ENCODE measurements at places on chromosomes 13 and 19.
A peak's percentile ranks its signal among the peaks of the same experiment; 100 is the strongest.

DNA sequence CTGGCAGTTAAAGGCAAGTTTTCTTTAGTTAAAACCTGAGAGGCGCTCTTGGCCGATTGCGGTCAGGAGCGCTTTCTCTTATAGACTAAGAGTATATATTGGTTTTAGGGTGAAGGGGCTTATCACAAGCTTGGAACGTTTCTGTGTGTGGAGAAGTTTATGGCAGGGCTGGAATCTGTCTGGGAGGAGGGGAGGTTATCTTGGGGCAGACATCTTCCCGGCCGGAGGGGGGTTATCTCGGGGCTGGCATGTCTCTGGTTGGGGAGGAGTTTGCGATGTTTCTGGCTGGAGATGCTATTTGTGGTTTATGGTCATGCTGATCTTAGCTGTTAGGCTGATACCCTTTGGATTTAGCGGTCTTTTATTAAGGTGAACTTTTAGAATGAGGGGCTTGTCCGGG is 18.3 kb downstream of the KDM4B start:
- no peak for DNase-seq

DNA sequence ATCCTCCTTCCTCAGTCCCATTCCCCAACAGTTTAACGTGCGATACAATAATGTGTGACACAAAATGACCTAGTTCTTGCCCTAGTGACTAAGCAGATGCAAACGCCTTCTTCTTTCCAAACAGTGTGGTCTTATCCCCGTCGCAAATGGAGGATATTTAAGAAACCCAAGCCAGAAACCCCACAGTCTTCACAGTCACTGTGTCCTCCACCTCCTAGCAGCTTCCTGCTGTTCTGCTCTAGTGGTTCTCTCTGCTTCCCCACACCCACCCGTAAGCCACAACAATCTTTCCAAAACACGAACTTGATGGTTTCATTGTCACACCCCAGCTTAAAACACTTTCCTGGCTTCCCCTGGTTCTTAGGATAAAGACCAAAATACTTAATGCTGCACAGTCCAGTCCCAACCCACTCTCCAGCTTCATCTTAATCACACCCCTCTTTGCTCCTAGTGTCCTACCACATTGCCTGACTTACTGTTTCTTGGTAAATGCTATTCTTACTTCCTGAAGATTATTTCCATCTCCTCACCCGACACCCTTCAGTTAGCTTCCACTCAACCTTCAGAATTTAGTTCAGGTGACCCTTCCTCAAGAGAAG is 32.3 kb downstream of the ITM2B start:
- no peak for DNase-seq

- no peak for DNase-seq
Observed at GRCh38 chr13:47917022-47917574, 84.0 kb downstream of the SUCLA2 start.

DNA sequence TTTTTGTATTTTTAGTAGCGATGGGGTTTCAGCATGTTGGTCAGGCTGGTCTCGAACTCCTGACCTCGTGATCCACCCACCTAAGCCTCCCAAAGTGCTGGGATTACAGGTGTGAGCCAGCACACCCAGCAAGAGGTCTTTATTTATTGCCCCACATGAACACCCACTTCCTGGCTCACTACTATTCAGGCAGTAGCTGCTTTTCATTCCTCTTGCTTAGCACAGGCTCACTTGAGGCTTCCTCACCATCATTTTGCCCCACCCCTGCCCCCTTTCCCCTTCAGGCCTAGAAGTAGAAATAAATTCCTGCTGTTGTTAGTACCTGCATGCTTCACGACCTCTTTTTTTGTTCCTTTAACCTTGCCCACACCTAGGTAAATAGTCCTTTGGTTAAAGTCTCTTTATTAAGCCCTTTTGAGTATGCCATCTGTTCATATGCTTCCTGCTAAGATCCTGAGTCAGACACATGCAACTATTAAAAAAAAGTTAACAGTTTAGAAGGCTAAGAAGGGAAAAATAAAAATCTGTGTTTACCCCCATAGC is 33.5 kb upstream of the ITM2B start:
- no peak for DNase-seq

GRCh38 chr19:52219611-52220010 is 29.8 kb downstream of the PPP2R1A start:
- no peak for DNase-seq

DNA sequence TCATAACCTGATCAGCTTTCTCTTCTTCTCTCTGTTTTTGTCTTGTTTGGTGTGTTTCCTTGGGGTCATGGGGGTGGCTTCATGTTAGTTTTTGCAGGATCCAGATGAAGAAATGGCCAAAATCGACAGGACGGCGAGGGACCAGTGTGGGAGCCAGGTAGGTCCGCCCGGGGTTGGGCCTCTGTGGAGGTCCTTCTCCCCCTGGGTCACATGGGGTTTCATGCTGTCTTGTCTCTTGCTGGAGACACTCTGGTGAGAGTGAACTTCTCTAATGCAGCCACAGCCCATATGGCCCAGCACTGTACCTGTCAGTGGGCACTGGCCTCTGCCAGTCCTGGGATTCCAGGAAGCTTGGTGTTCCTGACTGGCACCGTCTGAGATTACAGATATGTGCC is 1.1 kb downstream of the CCNE1 start:
- no peak for DNase-seq

- no peak for DNase-seq
Observed at GRCh38 chr13:113901642-113902041, 37.8 kb upstream of the GAS6 start.

- DNase-seq = no peak
Observed at GRCh38 chr13:51562011-51562671, 22.1 kb upstream of the WDFY2 start.

DNA sequence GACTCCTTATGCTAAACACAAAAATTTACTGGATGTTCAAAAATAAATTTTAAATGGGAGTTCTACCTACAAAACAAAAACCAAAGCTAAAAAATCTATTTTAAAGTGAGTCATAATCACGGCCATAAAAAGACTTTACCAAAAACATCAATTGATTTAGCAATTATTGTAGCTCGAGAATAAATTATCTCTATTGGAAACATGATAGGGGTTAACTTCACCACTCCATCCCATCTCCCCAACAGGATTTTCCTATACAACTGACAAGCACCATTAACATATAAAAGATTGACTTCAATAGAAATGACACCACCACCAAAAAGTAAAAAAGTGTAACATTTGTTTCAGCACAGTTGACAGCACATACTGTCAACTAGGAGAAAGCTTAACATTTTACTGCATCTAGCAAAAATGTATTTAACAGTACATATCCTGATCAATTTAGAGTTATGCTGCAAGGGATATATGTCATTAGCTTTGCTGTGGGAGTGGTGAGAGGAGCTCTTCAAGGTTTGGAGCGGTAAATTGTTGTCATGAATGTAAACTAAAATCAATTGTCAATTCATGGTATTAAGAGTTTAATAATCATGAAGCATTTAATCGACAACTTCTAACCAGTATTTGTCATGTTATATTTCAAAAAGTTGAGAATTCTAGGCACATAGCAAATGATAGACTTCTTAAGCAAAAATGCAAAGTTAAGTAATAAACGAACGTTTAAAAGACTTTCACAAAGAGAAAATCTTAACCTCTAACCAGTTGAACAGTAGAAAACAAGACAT is 3.8 kb downstream of the UBL3 start:
- no peak for DNase-seq

DNA sequence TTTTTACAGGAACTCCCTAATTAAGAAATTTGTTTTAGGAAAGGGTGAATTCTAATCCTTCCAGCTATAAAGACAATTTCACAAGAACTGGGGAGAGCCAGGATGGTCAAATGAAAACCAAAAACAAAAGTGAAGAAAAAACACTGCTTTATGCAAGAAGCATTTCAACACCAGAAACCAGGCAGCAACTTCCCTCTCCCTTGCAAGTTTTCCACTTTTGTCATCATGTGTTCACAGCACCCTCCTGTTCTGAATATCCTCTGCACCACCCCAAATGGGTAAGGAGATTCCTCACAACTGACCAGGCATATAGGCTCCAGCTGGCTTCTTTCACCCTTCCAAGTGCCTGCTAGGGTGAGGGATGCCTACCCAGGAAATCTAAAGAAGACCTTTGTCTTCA is 328.1 kb downstream of the TBC1D4 start:
- DNase-seq = no peak

- DNase-seq = no peak
Observed at GRCh38 chr19:58196901-58197616, 14.2 kb downstream of the ZNF274 start.

DNA sequence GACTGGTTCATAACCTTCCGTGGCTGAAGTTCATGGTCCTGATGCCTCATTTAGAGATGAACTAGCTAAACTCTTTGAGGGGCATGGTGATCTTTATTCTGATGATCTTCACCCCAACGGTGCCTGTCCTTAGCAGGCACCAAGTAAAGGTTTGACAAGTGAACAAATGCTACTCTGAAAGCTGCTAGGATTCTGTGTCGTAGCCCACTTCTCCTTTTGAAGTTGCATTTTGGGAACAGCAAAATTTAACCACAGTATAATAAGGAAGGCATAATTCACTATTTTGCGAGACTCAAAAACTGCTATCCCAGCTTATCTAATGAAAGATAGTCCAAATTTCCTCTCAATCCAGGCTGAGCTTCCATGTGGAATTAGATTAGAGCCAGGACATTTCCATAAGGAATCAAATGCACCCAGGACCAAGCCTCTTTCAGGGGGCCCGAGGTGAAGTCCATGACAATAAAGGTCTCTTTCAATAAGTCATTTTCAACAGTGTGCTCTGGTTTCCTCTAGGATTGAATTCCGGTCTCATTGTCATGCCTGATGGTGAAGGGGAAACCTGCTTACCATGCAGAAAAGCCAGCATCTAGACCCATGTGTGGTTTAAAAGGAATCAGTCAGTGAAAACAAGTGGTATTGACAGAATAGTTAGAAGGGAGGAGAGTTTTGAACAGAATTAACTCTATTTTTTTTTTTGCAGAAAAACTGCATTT is 23.1 kb downstream of the SIAH3 start:
- no peak for DNase-seq

- DNase-seq = no peak
Observed at GRCh38 chr19:50925734-50926133, 14.5 kb upstream of the KLK4 start.

DNA sequence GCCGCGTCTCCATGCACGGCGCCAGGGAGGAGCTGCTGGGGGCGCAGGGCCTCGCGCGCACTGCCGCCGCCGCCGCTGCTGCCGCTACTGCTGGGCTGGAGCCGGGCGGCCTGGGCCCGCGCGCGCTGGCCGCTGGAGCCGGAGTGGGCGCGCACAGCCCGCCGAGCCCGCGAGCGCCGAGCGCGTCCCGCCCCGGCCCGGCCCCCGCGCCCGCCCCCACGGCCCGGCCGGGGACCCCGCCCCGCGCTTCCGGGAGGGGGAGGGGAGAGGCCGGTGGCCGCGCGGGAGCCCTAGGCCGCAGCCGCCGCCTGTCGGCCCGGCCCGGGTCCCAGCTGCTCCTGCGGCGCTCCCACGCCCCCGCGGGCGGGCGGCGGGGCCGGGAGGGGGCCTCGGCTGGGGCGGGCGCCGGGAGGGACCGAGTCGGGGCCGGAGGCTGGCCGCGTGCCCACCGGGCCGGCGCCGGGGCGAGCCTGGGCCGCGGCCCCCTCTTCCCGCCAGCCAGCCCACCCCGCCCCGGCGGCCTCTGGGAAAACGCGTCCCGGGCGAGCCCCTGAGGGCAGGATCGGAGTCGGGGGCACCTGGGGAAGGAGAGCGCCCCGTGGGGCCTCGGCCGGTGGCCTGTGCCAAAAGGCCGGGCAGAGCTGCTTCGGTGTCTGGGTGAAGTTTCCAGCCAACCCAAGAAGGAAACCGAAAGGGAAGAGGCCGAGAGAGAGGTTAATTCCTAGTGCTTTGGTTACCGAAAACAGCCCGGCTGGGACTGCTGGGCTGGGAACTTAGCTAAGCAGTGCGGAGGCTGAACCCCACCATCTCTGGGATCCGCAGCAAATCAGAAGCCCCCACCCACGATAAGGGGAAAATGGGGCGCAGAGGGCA is at the start of gene STK24:
Gene STK24, minus strand, starts transcription at position 145 of the 873 bp plus-strand sequence. CDS start 321 bp downstream, outside the sequence.
- DNase-seq = peak; percentile 61

DNA sequence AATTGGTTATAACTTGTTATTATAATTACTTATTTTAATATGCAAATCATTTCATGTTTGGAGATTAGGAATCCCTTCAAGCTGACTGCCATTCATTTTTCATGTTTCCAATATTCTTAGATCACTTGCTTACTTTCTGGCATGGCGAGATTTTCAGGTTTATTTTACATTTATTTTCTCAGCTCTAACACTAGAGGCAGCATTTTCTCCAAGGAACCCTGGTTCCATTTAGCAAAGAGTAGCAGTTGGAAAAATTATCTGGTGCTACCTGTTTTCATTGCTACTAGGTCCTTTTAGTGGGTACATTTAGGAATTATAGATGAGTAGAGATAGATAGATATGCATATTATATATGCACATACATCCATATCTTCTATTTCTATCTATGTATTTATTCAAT is 90.9 kb upstream of the TRPC4 start:
- DNase-seq = no peak

DNA sequence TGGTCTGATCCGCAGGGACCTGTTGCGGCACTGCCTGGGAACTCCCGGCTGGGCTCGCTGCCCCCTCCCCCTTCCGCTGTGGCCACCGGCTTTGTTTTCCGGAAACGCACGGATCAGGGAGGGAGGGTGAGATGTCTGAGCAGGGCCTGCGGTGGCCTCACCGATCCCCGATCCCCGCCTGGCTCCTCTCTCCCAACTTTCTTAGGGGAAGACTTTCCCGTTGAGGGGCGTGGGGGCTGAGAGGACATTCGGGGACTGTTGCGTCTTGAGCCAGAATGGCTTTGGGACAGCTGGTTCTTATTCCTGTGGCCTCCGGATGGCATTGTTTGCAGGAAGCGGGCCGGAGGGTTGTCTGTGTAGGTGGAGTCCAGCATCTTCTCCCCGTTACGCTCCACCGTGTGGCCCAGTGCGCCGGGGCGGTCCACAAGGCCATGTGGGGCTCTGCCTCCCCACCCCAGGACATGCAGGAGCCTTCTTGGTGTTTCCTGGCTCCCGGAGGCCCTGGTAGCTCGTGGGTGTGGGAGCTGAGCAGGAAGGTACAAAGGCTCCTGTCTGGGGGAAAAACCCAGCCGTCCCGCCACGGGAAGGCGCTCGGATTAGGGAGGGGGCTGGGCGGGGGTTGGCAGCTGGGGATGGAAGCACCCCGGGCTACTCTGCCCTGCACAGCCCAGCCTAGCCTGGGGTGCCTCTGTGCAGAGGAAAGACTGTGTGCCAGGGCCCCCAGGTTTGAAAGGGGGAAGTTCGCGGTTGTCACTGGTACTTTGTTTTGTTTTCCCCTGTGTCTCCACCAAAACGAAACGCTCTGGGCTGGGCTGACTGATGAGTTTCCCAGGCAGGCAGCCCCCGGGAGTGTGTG is 1.3 kb downstream of the CSNK1G2 start:
- peak; percentile 36 for DNase-seq
